ENCODE measurements at places on chromosomes 2 and 18. TPM values are rescaled to one million over a fixed set of nuclear protein-coding genes. Genes with fewer than 3 reads are reported as not detected.
A peak's percentile ranks its signal among the peaks of the same experiment; 100 is the strongest.

Gene AGFG1
- 127 TPM for total RNA-seq

DNA sequence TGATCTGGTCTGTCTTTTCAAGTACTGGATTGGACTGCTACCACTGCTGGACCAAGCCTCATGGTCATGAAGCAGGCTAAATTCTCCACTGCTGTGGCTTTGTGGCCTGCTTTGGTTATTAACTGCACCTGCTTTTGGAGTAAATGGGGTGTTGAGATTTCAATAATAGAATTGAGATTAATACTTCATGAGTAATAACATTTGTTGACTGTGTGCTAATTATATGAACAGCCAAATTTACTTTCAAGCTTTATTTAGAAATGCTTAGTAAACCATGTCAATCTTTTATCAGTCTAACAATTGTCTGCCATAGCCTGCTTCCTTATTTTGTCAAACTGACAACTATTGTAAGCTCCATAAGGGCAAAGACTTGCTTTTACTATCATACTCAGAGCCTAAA, 27.4 kb upstream of the MTIF2 start:
- no peak for DNase-seq

Gene KLF11
- 5.6 TPM for total RNA-seq

DNA sequence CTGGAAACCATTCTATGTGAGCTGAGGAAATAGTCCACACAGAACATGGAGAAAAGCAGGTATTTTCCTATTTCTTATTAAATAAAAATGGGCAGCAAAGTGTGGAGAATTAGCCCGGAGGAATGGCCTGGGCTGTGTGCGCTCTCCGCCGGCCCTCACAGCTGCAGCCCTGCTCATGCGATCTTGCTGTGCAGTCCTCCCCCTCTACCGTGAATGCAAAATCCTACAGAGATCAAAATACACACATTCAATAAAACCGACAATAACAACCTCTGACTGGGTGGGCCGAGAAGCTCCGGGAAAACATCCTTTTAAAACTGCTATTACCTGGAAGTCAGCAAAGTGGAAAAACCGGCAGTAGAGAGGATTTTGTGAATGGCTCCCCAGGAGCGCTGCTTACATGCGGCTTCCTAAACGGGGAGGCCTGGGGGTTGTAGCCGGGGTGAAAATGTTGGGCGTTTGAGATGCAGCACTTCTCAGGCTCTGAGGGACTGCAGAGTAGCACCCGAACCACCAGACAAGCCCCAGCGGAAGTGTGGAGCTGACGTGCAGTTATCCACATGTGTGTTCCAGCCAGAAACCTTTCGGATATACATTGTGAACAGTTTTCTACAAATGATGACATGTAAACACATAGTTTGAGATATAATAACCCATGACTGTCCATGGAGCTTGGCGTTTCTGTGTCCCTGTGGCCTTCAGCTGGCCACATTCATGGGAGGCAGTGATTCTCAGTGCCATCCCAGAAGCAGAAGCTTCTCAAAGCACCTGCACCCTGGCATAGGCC, 94.2 kb upstream of the ALKAL2 start:
- DNase-seq, result no peak

DNA sequence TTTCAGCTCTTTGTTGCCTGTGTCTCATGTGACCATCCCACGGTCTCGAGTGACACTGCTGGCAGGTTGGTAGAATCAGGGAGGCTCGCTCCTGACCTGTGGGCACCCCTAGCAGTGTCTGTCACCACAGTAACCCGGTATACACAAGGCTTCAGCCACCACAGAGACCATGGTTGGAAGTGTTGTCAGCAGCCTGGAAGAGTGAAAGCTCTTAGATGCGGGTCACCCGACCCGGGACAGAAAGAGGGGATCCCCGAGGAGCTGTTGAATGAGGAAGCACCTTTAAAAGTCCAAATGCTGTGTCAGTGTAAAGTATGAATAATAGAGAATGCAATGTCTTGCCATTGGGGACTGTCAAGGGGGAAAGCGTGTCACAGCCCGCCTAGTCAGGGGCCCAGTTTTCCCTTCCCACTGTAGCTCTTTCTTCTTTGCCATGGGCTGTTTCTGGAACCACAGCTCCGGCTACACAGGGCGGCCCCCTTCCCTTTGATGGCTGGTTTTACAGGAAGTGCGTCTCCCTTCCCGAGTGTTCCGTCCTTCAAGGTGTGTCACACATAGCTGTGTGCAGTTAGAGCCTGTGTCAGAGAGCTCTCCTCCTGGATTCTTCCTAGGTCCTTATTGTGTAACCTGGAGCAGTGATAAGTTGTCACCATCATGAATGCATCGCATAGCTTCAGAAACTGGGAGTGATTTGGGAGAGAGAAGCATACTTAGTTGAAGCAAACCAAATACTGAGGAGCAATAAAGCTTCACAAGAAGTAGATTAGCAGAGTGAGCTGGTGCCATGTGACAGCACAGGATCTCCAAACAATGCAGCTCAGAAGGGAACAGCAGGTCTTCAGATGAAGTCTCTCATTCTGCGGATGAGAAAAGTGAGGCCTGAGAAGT, 81.4 kb downstream of the MTCL1 start:
- DNase-seq, result peak; percentile 11

Gene DSG1
- not detected for total RNA-seq

DNA sequence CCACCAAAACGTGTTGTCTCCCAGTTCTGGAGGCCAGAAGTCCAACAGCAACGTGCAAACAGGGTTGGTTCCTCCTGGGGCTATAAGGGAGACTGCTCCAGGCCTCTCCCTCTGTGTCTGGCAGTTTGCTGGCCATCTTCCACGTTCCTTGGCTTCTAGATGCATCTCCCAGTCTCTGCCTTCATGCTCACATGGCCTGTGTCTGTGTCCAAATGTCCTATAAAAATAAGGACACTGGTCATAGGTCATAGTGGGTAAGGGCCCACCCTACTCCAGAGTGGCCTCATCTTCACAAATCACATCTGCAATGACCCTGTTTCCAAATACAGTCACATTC, 69.4 kb upstream of the TAF1B start:
- DNase-seq, result no peak

GRCh38 chr2:8416849-8417832, 264.7 kb upstream of the ID2 start:
- no peak for DNase-seq

Gene COL5A2
- 0.85 TPM for total RNA-seq

Gene CAVIN2
- not detected for total RNA-seq

DNA sequence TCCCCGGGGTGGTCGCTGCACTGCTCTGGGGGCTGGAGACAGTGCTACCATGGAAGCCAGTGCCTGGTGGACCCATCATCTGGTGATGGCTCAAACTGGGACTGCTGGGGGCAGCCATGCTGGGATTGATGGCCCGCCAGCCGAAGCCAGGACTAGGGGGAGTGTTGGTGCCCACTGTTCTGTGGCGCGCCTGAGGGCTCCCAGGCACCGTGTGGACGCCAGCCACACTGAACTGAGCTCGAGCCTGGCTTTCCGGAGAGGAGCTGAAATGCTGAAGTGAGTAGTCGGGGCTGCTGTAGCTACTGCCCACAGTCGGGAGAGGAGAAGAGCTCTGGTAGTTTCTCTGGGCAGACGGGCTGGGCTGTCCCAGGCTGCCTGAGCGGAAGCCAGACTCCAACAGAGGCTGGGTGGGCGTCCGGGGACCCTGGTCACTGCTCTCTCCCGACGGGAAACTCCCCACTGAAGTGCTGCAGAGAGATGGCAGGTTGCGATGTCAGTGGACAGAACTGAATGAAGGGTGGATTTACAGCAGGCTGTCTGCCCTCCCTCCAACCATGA, 184.4 kb downstream of the TNS1 start:
- no peak for DNase-seq

Gene CYP1B1
- 4.3 TPM for total RNA-seq

GRCh38 chr18:44273298-44273697, 407.4 kb upstream of the SETBP1 start:
- DNase-seq, result no peak

GRCh38 chr2:27353762-27354596, 2.6 kb downstream of the GTF3C2 start:
- DNase-seq, result no peak

DNA sequence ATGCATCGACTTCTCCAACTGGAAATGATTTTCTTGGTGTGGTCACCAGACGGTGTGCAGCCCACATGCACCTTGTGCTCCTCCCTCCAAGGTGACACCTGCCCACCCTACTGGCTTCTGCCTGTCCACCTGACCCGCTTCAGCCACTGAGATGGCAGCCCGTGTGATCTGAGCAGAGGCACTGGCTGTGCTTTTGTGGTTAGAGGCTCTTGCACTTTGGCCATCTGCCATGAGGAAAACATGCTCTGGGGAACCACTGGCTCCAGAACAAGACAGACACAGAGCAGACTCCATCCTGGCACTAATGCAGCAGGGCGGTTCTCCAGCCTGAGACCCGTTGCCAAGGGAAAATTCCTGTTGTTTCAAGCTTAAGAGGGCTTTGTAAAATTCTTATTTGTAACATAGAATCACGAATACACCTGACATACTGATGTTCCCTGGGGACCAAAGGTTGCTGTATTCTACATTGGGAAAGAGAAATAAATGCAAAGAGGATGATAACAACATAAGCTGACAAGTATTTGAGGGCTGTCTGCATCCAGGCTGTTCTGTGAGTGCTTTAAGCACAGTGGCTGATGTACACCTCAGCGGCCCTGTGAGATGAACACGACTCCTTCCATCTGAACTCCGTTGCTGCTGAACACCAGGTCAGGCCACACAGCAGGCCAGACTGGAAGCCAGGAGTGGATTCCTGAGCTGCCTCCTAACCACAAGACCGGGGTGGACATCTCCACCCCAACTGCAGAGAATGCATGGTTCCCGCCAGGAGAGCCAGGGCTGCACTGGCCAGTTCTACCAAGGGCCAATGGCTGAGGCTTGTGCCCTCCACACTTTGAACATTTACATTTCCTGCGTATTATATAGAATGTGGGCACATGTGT, 820.4 kb downstream of the GALR1 start:
- no peak for DNase-seq

- DNase-seq, result no peak
Measured at GRCh38 chr2:206020171-206020570, 65.8 kb downstream of the INO80D start.

Gene ZNF892
- total RNA-seq, result 3.3 TPM

Gene PJVK
- total RNA-seq, result 3.0 TPM

Gene SCN3A
- not detected for total RNA-seq

DNA sequence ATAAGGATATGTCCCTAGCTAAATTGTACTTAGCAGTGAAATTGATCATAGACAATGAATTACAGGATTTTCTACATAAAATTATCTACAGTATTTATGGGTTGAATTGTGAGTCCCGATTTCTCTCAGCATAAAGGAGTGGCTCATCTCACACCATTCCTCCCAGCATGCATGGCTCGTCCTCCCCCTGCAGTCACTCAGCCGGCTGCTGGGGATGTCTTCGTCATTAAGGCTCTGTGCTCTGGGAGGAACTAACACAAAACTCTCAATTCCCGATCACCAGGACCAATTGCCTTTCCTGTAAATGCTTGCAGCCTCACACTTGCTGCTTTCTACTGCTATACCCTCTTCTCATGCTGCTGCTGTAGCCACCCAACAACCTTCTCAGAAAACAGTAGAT, 75.9 kb downstream of the TXNL1 start:
- DNase-seq, result no peak

GRCh38 chr2:179461420-179461819, 196.8 kb upstream of the SESTD1 start:
- DNase-seq, result no peak

- DNase-seq, result peak; percentile 46
Measured at GRCh38 chr2:11784747-11785610, 38.5 kb downstream of the LPIN1 start.

DNA sequence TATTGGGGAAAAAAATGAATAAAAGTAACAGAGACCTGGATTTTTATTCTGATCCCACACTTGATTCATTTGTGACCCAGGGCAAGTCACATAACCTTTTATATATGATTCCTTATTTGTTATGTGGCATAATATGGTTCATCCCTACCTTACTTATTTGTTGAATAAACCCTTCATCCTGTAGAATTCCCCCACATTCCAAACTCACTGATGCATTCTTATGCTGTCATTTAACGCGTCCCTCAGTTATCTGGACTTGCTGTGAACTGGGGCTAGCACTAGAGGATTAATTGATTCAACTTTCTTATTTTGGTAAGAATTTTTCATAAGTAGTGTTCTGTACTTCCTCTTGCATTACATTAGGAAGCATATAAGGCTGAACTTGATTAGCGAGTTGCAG, 384.7 kb upstream of the RAB12 start:
- no peak for DNase-seq

GRCh38 chr2:99031481-99031880, 95.5 kb upstream of the CRACDL start:
- DNase-seq, result no peak

Gene COL6A3
- 27.7 TPM for total RNA-seq

Gene DPP4
- total RNA-seq, result 29.9 TPM

DNA sequence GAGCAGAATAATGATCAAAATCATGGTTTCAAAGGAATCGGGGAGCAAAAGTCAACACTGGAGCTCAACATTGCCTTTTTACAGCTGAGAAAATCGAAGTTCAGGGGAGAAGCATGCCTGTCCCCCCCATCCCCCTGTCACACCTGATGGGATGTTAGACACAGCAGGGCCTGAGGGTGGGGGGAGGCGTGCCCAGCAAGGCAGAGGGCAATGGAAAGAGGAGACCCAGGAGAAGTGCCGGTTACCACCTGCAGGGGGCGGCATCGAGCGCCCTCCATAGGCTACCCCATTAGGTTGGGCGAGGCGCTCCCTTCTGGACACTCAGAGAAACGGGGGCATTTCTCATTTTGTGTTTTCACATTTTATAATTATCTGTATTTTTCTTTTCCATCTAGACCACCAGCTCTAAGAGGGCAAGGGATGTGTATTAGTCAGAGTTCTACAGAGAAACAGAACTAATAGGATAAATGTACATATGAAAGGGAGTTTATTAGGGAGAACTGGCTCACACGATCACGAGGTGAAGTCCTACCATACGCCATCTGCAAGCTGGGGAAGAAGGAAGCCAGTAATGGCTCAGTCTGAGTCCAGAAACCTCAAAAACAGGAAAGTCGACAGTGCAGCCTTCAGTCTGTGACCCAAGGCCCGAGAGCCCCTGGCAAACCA, 271.3 kb downstream of the LRATD1 start:
- DNase-seq, result peak; percentile 71

- no peak for DNase-seq
Measured at GRCh38 chr18:9435041-9435440, 40.3 kb upstream of the RALBP1 start.

Gene TCF23
- total RNA-seq, result not detected

DNA sequence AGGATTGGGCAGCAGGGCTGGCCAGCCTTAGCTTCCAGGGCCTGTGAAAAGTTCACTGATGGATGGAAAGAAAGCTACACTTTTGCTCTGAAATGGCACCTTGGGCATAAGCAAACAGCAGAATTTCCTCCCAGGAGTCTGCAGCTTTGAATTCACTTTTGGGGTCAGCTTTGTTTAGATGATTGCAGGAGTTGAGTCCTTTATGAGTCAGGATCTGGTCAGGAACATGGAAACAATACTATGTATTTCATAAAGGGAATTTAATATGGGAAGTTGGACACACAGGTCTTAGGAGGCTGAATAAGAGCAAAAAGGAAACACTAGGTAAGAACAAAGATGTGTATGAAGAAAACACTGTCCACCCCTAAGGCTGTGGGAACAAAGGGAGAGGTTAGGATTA, 345.3 kb downstream of the TSN start:
- no peak for DNase-seq
